ENCODE measurements at places on chromosomes 2 and 18. TPM values are rescaled to one million over a fixed set of nuclear protein-coding genes. Genes with fewer than 3 reads are reported as not detected.

The L3MBTL4 gene
- 0.18 TPM for total RNA-seq

The VWA3B gene
- total RNA-seq = not detected

The ANKRD30BL gene
- total RNA-seq = not detected

The GALNT13 gene
- not detected for total RNA-seq

The UGT1A8 gene
- not detected for total RNA-seq

The CENPA gene
- 33.1 TPM for total RNA-seq

The GCG gene
- not detected for total RNA-seq
